ENCODE measurements at places on chromosomes 6 and 20. TPM values are rescaled to one million over a fixed set of nuclear protein-coding genes. Genes with fewer than 3 reads are reported as not detected.

Gene C20orf144
- polyA plus RNA-seq: 0.19 TPM

Gene SFTA2
- not detected for polyA plus RNA-seq

Gene AGPAT1
- polyA plus RNA-seq: 116 TPM

Gene SPO11
- not detected for polyA plus RNA-seq

Gene PLN
- not detected for polyA plus RNA-seq

- no peak for DNase-seq
Observed at GRCh38 chr6:146047371-146047770, 18.5 kb downstream of the GRM1 start.

DNA sequence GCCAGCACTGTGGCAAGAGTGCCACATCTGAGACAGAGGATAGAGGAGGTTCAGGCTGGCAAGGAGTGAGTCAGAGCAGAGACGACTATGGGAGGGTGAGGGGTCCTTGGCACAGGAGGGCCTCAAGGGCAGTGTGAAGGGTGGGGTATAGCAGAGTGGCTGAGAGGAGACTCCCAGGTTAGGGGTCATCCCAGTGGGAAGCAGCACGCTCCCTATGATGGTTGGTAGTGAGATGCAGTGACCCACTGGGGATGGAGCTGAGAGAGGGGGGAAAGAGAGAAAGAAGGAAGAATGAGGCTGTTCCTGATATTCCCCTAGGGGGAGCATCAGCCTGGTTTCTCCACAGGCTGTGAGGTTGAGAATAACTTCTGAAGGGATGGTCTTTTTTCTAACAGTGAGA lies 97.3 kb downstream of the INSM1 start:
- DNase-seq: no peak
